ENCODE measurements at places on chromosomes 7 and 10.

DNA sequence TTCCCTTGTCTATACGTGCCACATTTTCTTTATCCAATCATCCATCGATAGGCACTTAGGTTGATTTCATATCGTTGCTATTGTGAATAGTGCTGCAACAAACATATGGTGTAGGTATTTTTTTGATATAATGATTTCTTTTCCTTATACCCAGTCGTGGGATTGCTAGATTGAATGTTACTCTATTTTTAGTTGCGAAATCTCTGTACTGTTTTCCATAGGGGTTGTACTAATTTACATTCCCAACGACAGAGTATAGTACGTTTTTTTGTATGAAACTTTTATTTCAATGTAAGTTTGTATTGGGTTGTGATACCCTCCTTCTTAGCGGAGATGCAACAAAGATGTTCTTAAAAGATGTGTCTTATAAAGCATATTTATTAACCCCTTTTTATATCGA lies 30.0 kb downstream of the AKR1B1 start:
- no peak for DNase-seq

DNA sequence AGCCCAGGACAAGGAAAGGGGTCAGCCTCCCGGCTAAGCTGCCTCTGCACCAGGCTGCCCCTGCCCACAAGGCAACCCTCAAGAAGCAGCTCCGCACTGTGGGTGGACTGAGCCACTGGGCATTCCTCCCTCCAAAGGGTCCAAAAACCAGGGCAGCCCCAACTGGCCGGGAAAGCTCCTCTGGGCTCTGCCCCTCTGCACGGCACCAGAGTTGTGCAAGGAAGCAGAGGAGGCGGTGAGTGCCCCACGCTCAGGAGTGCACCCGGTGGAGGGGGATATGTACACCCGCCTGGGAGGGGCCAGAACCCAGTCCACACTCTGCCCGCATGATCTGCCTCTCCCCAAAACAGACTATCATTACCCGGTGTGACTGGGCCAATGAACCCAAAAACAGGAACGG lies 43.8 kb downstream of the PTPRN2 start:
- DNase-seq = no peak

- no peak for DNase-seq
Observed at GRCh38 chr7:151304856-151305255, 36.8 kb upstream of the NUB1 start.

- DNase-seq = no peak
Observed at GRCh38 chr10:43208147-43209073, 58.5 kb downstream of the RASGEF1A start.

Data from glomerular endothelial cell (primary cell).